ENCODE measurements at places on chromosomes 12 and 14.

DNA sequence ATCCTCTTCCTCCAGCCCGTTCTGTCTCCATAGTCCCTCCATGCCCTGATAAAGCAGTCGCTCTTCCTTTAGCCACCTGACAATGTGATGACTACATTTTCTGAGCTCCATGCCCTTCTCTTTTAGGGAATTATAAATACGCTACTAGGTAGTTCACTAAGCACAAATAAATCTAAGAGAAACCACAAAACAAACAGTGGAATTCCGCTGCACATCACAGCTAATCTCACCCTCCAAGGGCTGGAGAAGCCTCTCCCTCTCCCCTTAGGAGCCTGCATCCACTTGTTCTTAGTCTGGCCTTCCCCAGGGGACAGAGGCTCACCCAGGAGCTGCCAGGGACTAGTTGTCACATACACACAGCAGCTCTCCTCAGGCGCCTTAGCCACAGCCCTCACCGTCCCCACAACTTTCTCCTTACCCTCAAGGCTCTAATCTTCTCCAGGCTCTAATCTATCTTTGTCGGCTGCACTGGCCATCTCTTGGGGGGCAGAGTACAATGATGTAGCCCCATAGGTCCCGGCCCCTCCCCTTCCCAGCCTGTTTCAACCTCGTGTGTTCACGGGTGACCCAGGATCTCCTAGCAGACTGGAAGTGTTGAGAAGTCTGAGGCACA is 55.9 kb upstream of the GPR68 start:
- DNase-seq, result no peak

- DNase-seq, result peak; percentile 62
Measured at GRCh38 chr14:68785534-68786490, 7.1 kb downstream of the ZFP36L1 start.

DNA sequence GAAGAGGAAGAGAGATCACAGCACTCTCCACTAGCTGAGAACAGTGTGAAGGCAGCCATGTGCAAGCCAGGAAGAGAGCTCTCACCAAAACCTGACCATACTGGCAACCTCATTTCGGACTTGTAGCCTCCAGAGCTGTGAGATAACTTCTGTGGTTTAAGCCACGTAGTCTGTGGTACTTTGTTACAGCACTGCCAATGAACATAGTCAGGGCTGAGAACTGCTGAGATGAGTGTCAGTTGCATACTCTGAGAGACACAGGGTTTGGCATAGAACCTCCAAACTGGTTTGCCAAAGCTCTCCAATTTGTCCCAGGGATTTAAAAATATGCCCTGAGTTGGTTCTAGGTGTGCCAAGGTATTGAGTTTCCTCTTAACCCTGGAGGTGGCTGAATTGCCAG is 218.6 kb downstream of the ATP23 start:
- no peak for DNase-seq

DNA sequence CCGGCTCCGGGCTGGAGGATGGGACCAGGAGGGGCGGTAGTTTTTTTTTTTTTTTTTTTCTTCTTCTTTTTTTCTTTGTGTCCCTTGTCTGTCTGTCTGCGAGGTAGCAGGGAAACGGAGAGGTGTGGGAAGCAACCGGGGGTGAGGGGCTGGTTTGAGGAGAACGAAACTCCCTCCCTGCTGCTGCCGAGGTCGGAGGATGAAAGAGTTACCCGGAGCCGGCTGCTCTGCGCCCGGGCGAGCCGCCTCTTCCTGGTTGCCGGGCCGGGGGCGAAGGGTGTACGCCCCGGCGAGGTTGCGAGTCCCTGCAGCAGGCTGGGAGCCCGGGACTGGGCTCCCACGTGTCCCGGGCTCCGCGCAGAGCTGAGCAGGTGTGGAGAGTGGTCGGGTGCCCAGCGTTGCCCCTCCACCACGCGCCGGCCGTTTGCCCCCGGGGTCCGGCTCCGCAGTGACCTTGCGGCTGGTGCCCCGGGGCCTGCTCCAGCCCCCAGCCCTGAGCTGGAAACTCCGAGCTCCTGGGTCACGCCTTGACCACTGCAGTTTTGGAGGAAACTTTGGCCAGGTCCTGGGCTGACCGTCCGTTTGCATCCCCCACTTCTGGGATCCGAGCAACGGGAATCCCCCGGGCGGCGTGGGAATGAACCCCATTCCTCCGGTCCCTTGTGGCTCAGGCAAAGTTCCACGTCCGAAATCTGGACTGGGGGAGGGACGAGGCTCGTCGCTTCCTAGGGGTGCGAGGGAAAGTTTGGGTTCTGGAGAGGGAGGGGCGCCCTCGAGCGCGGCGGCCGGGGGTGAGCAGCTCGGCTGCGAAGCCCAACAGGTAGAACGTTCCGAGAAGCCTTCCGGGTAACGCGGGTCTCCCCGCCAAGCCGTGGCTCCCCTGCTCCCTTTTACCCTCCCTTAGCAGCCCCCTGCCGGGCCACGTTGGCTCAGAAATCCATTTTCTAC is 1.3 kb downstream of the CHST11 start:
- peak; percentile 65 for DNase-seq

GRCh38 chr12:4910502-4911315 is 1.0 kb downstream of the KCNA1 start:
- DNase-seq, result peak; percentile 28

DNA sequence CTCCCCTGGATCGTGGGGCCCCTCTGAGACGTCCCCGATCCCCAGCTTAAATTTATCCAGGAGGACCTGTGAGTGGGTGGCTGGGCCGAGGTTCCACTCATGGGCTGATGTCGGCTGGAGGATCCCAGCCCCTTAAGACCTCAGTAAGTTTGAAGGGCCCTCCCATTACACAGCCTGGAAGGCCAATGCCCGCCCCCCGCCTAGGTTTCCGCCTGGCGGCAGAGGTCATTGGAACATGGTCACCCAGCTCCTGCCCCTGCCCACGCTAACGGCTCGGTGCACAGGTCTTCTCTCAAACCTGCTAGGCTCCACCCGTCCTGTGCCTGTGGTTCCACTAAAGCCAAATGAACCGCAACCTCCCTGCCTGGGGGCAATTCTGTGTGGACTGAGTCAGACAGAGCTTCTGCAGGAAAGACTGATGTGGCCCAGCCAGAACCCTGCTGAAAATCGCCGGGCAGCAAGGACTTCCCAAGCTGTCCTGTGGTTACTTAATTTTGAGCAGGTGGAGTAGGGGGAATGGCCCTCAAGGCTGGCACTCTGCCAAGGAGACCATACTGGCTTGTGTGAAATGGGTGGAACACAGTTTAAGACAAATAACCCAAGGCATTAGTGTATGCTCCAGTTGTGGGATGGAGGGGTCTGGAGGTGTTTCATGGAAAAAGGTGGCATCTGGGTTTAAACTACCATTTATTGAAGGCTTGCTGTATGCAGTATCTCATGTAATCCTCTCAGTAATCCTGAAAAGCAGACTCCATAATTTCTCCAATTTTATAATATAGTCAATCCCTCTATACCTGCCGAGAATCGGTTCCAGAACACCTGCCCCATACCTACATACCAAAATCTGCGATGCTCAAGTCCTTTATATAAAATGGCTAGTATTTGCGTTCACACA is 903 bp upstream of the NT5DC3 start:
- DNase-seq, result peak; percentile 69
